Right atrium auricular region (tissue), 2 donors: ENCODE measurements at places on chromosomes 12 and 14.

DNA sequence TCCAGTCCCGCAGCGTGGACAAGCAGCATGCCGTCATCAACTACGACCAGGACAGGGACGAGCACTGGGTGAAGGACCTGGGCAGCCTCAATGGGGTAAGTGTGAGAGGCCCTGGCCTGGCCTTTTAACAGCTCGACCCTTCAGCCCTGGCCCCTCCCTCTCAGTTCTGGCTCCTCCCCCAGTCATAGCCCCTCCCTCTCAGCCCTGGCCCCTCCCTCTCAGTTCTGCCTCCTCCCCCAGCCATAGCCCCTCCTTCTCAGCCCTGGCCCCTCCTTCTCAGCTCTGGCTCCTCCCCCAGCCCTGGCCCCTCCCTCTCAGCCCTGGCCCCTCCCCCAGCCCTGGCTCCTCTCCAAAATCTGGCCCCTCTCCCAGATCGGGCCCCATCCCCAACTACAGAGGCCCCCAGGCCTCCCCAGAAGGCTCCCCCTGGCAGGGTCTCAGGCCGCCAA is 11.2 kb downstream of the CEP170B start:
- DNase-seq = no peak

DNA sequence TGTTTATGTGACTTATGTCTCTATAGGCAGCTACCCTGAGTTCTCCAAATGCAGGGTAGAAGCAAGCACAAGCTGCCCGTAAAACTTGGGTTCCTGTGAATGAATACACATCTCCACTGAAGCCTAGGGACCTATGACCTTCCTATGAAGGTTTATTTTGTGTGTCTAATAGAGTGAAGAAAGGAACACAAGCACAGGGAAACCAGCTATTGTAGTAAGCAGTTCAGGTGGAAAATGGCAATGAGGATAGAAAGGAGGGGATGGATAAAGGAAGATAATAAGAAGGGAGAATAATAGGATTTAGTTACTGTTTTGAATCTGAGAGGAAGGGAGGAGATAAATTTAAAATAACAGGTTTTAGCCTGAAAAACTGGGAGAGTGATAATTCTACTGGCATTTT is 2.4 kb downstream of the PFKM start:
- no peak for DNase-seq

DNA sequence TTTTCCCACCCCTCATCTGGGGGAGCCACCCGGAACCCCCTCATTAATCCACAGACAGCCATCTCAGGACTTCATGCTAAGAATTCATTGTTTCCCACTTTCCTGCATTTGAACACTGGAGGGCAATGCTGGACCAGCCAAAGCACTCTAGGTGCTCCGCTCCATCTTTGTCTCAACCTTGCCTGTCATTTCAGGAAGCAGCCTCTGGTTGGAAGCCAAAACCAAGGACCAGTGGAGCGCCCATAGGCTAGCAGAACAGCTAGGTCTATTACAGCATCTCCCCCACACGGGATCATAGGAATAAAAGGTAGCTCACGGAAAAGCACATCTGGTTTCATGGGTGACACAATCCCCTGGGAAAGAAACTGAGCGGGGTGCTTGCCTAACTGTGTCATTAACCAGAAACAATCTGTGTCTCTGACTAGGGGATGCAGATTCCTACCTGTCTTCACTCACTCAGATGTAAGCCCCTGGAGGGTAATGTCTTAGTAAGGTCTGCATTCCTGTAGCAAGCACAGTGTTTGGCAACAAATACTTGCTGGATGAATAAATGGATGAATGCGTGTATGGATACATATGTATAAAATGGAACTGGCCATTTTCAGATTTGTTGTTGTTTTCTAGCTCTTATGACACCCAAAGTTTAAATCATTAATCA is 197.0 kb downstream of the DAD1 start:
- peak; percentile 64 for DNase-seq

- no peak for DNase-seq
Measured at GRCh38 chr14:68335312-68335711, 457.6 kb downstream of the ZFP36L1 start.
